Ovary (tissue), 10 donors: ENCODE measurements at places on chromosomes 6 and 20. TPM values are rescaled to one million over a fixed set of nuclear protein-coding genes. Genes with fewer than 3 reads are reported as not detected.

The MEI4 gene
- not detected for polyA plus RNA-seq

The ADGRG6 gene
- 1.6 TPM for polyA plus RNA-seq

The ME1 gene
- 7.5 TPM for polyA plus RNA-seq

DNA sequence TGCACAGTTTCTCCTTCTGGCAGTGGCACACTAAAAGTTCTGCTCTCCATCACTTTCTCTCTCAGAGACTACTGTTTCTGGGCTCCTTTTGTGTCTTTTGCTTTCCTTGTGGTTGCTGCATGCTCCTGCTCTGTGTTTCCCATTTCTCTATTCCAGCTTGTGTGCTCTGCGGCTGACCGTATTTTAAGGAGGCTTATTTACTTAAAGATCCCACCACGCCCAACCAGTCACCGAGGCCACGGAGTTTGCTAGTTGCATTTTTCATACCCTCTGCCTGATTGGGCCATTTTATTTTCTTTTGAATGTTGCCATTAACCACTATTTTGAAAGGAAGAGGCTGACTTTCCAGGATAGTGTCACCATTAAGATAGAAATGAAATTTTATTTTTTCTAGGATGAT is 626.4 kb upstream of the MMS22L start:
- H3K36me3 ChIP-seq, result no peaks in the 10 kb centered on the region
- no peaks in the 10 kb centered on the region for H3K4me1 ChIP-seq
- DNase-seq, result no peak
- no peak overlapping the region for H3K27ac ChIP-seq
- no peaks in the 10 kb centered on the region for H3K27me3 ChIP-seq
- no peak overlapping the region for H3K4me3 ChIP-seq

GRCh38 chr20:59730722-59731121 is 126.4 kb downstream of the PHACTR3 start:
- peaks cover 4% of the 10 kb centered on the region for H3K4me1 ChIP-seq
- no peak overlapping the region for H3K27ac ChIP-seq
- no peaks in the 10 kb centered on the region for H3K36me3 ChIP-seq
- H3K4me3 ChIP-seq, result no peak overlapping the region
